ENCODE measurements at places on chromosomes 5 and 9.

- DNase-seq = no peak
Measured at GRCh38 chr9:108951578-108951977, 17.4 kb downstream of the ABITRAM start.

GRCh38 chr9:70260606-70261005 lies 1.8 kb downstream of the SMC5 start:
- no peak for DNase-seq

DNA sequence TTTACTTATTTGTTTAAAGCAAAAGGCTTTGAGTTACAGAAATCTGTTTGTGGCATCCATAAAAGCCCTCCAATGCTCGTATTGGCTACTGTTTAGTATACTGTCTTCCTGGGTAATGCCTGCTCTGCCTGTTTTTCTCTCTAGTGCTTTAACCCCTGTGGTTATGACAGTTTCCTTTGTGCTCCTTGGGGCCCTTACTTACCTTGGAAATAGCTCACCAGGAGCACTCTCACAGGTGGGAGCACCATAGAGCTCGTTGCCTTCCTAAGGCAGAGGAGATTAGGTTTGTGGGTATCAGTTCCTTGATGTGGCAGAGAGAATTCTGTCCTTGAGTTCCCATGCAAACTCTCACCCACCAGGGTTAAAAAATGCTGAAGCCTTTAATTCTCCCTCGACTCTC lies 242.8 kb downstream of the CDH18 start:
- no peak for DNase-seq

DNA sequence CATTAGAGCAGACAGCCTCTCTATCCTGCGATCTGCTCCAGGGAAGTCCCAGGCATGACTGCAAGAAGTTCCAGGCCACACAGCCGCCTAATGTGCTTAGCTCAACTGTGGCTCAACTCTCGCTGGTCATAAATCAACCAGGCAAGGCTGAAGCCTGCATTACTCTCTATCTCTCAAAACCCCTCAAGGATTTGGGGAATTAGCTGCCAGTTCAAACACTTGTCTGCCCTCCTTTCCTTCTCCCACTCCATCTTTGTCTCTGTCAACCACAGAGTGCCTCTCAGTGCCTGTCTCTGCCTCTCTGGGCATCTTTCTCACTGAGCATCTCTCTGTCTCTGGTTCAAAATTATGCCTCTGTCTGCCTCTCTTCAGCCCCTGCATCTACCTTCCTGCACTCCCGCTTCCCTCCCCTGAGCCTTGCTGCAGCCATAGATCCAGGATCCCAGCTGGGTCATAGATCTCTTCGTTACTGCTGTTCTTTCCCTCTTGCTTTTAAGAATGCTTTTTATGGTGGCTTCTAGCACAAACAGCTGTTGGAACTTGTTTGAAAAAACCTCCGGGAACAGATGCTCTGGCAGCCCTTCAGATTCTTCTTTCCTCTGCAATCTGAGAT lies 27.9 kb upstream of the GALNT10 start:
- no peak for DNase-seq

DNA sequence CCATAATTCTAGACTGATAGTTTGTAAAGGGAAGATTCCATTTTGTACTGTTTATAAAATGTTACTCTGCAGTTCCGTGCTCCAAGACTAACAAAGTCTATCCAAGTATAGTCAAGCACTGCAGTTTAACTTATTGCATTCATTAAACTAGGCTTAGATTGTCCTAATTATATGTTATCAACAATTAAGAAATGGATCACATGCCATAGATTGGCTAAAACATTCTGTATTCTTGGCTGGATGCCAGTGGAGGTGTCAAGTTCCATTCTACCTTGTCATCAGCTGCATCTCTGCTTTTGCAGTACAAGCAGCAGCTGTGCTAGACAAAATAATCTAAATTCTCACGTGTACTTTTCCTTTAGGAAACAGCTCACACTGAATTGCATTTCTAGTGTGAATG lies 69.4 kb upstream of the MEF2C start:
- peak; percentile 3 for DNase-seq

DNA sequence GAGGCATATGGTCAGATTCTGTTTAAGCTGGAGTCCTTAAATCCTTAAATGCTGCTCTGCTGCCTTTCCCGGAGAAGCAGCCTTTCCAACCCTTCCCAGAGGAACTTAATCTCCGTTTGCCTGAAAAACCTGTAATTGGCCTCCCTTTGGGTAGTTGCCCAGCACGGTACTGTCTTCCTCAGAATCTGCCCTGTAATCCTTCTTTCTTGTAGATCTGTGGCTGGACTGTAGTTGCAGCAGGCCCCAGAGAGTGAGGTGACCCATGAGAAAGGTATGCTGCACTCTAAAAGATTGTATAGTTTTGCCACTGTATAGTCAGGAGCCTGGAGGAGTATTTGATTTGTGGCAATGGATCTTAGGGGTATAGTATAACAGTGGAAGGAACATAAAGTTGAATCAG lies 11.7 kb downstream of the SPIN1 start:
- DNase-seq = no peak

GRCh38 chr5:98296426-98296825 lies 477.0 kb upstream of the RGMB start:
- DNase-seq = no peak

GRCh38 chr5:87361031-87361445 lies 51.7 kb downstream of the CCNH start:
- no peak for DNase-seq

Data from RKO (cell line).